GOT3 (cell line): ENCODE measurements at places on chromosomes 5 and 9.

GRCh38 chr9:89525446-89526374 is 27.8 kb upstream of the SEMA4D start:
- DNase-seq = no peak

GRCh38 chr9:135214054-135214640 is 126.7 kb downstream of the OLFM1 start:
- no peak for DNase-seq

- no peak for DNase-seq
These were observed 206.6 kb downstream of the SPOCK1 start for GRCh38 chr5:137292461-137293027.

DNA sequence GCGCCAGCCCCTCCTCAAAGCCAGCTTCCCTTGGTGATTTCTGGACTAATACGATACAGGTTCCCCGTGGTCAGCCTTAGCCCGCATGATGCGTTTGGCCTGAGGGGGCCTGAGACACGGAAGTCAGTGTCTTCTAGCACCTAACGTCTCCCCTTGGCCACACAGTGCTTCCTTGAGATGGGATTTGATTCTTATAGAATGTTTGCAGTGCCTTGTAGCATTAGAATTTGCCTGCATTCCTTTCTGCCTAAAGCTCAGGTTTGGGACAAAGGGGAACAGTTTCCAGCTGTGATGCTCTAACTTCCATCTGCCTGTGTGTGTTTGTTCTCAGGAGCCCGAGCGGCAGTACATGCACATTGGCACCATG is 34.4 kb downstream of the CFAP90 start:
- no peak for DNase-seq

GRCh38 chr9:87749335-87750035 is 23.6 kb downstream of the CTSL start:
- DNase-seq = no peak

DNA sequence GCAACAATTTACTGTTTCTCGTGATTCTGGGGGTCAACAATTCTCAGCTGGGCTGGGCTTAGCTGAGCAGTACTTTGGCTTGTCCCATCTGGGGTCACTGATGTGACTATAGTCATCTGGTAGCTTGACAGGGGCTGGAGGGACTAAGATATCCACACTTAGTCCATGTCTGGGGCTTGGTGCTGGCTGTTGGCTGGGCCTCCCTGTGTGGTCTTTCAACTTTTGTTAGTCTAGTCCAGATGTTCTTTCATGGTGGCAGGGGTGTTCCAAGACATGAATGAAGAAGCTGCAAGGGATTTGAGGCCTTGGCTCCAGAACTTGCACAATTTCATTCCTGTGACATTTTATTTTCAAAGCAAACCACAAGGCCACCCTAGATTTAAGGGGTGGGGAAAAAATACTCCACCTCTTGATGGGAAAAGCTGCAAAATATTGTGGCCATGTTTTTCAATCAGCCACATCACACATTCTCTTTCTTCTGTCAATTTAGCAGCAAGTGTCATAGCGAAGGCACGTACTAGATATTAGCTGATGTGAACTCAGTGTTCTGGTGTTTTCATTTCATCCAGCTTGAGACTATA is 59.2 kb downstream of the TSSK1B start:
- DNase-seq = no peak

DNA sequence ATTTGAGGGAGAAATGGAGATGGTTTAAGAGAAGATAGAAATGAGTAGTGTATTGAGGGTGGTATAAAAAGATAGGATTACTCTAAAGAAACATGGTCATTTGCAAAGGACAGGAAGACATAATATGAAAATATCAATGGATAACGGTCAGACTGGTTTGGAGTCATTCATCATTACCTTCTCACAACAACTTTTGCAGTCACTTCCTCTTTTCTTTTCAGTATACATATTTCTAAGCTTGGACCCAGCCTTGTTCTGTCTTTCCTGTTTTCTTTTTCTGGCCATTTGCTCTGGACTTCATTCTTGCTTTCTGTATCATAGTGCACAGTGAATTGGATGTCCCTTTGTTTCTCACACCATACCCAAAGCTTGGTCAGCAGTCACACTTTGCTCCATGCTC is 966.5 kb upstream of the TYRP1 start:
- no peak for DNase-seq

DNA sequence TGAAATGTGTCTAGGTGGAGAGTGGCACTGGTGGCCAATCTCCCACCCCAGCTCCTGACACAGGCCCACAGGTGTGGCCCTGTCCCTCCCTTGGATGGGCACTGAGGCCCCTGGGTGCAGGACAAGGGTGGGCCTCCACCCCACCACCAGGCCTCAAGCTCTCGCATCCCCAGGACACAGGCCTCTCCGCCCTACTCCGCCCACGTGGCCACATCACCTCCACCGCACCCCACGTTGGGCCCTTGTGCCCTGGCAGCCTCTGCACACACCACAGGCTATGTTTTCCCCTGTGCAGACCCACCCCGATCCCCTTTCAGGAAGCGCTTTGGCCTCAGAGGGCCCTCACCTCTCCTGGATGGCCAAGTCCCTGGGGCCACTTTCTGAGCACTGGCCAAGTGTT is 54.7 kb downstream of the SECISBP2 start:
- no peak for DNase-seq

DNA sequence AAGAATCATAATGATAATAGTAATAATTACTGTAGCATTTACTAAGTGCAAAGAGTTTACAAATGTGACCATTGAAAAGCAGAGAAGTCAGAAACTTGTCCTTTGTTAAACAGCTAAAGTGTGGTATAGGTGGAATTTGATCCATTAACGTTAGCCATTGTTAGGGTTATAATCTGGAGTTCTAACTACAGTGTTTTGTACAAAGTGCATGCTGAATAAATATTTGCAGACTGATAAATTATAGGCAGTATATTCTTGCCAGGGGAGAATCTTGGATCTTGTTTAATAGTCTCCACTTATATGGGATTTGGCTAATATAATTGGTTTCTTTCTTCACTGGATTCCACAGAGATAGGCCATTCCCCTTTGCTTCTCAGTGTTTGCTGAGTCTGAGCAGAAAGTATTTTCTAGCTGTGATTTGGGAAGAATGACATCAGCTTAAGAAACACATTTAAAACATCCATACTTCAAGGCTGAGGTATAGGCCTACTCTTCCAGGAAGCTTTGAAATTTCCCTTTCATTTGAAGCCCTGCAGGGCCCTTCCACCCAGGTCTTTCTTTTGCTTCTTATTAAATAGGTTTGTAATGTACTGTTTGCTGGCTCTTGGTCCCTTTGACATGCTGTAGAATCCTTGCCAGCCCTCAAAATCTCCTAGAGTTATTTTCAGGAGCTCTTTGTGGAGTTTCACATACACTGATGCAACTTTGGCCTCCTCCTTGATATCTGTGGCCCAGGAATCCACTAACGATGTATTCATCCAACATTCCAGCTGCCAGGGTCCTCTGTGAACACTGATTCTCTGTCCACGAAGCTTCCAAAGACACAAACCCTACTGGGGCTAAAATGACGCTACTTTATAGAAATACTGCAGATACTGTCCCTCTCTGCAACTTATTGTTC is 51.4 kb downstream of the ATP10B start:
- no peak for DNase-seq

DNA sequence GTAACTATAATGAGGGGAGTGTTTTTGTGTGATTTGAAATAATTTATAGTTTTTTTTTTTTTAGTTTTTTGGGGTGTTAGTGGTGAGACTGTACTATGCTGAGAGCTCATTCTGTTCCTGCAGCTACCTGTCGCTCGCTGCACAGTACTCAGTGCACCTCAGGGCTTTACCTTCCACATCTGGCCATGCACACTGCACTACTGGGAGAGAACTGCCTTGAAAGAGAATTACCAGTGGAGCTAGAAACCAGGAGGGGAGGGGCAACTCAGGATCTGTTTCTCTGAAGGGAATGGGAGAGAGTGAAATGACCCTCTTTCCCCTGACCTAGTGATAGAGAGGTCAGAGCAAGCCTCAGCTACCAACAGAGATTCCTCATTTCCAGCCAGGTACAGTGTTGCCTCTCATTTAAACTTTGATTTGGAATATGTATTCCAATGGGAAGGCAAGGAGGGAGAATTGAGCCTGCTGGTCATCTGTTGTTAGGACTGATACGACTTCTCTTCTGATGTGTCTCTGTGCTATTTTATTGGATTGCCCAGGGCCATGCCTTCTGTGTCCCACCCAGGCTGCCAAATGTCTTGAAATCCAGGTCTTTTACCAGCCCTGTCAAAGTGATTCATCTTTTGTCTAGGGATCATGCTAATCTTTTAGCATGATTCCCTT is 8.9 kb downstream of the ATG10 start:
- DNase-seq = no peak

DNA sequence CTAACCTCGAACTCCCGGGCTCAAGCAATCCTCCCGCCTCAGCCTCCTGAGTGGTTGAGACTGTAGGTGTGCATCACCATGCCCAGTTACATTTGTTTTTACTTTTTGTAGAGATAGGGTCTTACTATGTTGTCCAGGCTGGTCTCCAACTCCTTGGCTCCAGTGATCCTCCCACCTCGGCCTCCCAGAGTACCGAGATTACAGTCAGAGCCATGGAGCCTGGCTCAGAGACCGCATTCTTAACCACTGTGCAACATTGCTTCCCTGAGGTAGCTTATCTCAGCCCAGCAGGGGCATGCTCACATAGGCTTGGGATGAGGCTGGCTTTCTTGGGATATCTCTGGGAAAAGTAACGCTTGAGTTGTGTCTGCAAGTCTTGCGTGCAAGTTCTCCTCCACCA is 99.7 kb downstream of the SPRY4 start:
- DNase-seq = no peak

DNA sequence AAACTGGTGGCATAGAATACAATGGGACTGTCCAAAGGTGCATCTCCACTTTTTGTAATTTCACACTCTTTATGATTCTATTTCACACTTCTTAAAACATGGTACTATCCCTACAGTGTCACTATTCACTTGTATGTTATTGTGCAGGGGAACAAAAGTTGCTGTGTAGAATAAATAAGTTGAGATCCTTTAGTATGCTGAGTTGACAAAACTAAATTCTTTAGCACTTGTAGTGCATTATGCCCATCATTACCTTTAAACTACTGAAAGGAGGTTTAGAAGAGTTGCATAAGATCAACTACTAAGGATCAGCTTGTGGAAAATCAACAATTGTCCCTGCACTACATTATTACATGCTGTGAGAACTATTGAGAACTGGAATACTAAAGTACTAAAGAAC is 1380.9 kb downstream of the PTPRD start:
- DNase-seq = no peak

- DNase-seq = no peak
These were observed 5.7 kb downstream of the PAM start for GRCh38 chr5:102760815-102761214.

GRCh38 chr9:30605936-30606335 is 1778.5 kb upstream of the ACO1 start:
- no peak for DNase-seq

DNA sequence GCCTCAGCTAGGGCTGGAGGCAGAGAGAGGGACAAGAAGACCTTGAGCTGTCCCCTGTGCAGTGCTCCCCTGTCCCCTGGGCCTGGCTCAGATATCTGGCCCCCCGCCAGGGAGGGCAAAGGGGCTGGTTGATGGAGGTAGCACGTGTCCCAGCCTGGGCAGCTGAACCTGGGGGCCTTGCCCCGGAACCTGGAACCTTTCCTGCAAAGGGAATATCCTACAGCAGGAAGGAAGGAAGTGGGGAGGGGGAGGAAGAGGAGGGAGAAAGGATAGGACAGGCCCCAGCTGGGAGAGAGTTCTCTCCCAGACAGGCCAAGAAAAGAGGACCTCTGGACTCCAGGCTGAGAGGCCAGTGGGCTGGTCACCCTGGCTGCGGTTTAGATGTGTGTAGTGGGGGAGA is 27.6 kb upstream of the PSD2 start:
- no peak for DNase-seq

DNA sequence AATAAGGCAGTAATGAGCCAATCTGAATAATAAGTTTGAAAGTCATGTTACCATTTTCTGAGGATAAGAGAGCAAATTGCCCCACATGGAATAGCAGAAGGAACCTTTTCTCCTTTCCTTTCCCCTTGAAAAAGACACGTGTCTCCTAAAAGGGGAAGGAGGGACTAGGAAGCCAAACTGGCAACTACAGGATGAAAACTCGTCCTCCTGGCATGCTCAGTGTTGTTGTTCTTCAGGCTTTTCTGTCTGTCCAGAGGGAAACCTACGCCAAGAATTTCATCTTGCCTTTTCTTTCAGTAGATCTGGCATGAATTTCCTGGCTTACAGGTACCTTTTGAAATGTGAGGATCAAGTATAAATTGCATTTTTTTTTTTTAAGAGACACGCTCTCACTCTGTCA is 355.9 kb upstream of the TLE4 start:
- no peak for DNase-seq

DNA sequence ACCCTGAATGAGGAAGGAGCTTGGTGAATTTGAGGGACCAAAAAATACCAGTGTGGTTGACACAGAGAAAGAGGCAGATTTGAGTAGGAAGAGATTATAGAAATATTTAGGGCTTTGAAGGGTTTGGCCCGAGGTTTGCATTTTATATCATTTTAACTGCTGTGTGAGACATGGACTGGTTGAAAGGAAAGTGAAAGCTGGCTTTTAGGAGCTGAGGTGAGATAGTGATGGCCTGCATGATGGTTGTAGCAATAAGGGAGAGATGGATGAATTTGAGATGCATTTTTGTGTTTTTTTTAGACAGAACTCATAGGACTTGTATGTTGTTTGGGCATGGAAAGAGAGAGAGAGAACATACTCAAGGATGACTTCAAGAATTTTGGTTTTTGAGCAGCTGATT is 21.7 kb downstream of the FER start:
- no peak for DNase-seq

- DNase-seq = no peak
These were observed 1026.1 kb upstream of the DMAC1 start for GRCh38 chr9:8825585-8826147.

DNA sequence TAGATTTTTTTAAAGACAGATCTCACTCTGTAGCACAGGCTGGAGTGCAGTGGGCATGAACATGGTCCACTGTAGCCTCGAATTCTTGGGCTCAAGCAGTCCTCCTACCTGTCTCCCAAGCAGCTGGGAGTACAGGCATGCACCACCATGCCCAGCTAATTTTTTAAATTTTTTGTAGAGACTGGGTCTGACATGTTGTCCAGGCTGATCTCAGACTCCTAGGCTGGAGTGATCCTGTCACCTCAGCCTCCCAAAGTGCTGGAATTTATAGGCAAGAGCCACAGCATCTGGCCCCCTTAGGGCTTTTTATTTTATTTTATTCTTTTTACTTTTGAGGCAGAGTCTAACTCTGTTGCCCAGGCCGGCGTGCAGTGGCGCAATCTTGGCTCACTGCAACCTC is 56.4 kb downstream of the NSD1 start:
- DNase-seq = no peak

DNA sequence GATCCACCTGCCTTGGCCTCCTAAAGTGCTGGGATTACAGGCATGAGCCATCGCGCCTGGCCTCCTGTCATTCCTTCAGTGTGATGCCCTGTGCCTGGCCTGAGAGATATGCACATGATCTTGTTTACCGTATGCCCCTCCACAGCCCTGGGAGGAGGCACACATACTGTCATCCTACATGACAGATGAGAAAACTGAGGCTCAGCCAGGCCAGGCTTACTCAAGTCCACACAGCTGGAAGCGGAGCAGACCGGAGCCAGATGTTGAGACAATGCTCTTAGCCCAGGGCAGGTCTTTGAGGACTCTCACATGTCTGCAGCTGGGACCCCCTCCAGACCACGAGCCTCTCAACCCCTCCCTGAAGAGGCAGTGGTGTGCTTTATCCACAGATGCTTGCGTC is 38.7 kb upstream of the SH3PXD2B start:
- DNase-seq = no peak

- no peak for DNase-seq
These were observed 20.8 kb upstream of the ATG10 start for GRCh38 chr5:81950996-81951395.
